ENCODE measurements at places on chromosomes 11 and 22.

GRCh38 chr11:88886796-88887195 is 179.0 kb downstream of the GRM5 start:
- DNase-seq: peak; percentile 73

- DNase-seq: no peak
Measured at GRCh38 chr11:61916737-61917333, 531 bp downstream of the RAB3IL1 start.

DNA sequence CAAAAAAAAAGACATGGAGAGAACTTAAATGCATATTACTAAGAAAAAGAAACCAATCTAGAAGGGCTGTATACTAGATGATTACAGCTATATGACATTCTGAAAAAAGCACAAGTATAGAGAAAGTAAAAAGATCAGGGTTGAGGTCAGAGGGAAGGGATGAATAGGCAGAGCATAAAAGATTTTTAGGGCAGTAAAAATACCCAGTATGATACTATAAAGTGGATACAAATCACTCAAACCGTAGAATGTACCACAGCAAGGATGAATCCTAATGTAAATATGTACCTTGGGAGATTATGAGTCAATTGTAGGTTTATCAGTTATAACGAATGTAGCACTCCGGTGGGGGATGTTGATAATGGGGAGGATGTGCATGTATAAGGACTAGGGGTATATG is 29.4 kb upstream of the SMCO4 start:
- DNase-seq: no peak

DNA sequence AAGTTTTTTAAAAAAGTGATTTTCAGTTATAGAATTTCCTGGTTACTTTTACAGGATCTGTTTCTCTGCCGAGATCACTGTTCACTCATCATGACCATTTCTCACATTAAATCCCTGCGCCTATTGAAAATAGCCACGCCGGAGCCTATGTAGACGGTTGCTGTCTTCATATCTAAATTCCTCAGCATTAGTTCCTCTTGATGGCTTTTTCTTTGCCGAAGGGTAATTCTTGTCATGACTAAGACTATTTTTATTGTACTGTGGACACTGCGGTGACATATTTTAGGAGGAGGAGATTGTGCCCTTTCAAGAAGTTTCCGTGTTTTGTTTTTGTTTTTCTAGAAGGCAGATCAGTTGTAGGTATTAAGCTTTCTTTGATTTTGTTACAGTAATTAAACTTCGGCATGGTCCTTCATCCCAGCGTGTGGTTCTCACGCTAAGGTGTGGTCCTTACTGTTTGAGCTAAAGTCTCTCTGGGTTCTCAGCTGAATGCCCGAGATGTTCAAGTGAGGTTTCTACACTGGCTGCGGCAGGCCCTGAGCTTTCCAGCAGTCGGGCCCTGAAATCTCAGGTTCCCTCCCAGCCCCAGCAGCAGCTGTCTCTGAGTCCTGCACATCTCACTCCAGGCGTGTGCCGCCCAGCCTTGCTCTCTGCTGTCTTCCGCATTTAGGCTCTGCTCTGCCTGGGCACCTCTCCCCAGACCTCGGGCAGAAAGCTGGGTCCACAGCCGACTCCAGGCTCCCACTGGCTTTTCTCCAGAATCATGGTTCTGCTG is 1110.5 kb downstream of the TBC1D22A start:
- no peak for DNase-seq

DNA sequence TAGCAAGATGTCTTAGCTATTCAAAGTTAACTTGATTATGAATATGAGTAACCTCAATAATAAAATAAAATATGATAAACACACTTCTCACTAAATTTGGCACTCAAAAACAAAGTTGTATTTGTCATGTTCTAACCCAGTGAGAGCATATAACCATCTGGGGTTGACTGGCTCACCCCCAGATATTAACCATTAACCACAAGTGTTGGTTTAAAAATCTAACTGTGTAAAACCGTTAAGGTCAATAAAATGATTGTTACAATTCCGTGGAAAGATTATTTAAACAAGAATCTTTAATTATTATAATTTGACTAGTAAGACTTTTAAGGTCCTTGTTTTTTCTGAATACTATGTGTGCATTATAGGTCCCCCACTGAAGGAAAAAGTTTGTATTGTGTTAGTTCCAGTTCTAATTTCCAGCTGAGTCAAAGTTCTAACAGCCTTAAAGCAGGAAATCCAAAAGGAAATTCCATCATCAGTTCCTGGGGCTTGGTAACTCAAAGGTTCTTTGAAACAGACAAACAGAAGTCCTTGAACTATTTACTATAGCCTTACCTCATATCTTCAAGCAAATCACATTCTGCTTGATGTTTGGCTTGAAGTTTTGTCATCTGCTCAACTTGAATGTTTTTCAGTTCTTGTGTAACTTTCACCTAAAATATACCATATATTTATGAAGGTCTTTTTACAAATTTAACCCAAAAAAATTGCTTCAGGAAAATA is 2.5 kb downstream of the FCHSD2 start:
- no peak for DNase-seq

DNA sequence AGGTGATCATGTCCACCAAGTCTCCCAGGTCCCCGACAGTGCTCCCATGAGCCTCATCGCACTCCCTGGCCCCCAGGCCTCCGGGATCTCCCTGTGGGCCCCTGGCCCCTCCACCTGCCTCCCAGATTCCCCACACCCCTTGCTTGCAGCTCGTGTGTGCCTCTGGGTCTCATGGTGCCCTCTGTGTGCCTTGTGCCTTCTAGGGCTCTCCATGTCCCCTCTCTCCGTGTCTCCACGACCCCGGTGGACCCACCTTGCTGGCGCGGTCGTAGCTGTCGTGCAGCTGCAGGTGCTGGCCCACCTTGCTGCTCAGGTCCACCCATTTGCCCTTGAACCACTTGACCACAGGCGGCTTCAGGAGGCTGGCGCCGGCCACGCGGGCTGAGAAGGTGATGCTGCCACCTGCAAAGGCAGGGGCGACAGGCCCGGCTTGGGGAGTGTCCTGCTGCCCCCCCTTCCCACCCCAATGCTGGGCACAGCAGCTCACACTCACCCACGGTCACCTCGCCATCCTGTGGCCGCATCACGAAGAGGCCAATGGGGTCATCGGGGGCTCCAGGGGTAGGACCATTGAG is 2.9 kb downstream of the MYBPC3 start:
- DNase-seq: no peak

GRCh38 chr11:64165842-64166635 is at the start of gene MACROD1:
MACROD1 (minus strand) TSS chr11:64166113; CDS start chr11:64165994, 119 bp downstream.
- DNase-seq: peak; percentile 98

DNA sequence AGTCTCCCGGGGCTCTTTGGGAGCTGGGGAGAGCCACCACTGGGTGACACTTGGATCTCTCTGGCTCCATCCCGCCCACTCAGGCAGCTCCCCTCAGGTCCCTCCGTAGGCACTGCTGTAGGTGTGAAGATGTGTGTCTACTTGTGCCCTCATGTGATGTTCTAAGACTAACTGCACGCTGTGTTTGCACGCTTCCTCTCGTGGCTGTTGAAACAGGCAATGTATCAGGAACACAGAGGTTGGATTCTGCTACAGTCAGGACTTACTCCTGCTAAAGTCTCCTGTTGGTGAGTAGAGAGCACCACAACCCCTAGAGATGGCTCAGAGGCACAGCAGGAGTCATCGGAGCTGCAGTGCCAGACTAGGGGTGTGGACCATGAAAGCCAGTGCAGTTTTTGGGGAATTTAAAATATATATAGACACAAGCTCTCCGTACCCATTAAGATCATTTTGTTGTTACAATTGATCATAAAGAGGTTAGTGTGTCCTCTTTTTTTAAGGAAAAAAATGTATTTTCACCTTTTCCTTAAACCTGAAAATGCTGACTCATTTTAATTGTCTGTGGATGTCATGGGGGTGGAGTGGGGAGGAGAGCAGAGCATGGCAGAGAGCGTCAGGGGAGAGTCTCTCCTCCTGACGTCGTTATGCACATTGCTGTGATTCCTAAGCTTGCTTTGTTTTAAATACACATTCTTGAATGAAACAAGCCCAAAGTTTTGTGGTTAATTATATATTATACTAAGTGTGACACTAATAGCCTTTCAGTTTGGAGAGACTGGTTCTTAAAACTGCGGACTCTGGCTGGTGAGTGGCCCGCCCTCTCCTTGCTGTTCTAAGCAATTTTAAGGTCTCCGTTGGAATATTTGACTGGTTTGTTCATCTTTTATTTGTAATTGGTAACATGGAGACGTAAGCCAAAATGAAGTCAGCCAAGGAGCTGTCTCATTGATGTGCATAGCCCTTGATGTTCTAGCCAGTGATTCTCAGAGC is 16.2 kb upstream of the CTTN start:
- DNase-seq: no peak

GRCh38 chr11:21912285-21912684 is 280.6 kb upstream of the ANO5 start:
- DNase-seq: no peak

- DNase-seq: no peak
Measured at GRCh38 chr22:46860562-46860961, 98.1 kb downstream of the TBC1D22A start.

GRCh38 chr11:91805293-91805692 is 419.3 kb upstream of the FAT3 start:
- DNase-seq: peak; percentile 55

GRCh38 chr11:27702811-27703210 is 2.6 kb upstream of the BDNF start:
- DNase-seq: peak; percentile 52
